ENCODE measurements at places on chromosomes 3 and 15. TPM values are rescaled to one million over a fixed set of nuclear protein-coding genes. Genes with fewer than 3 reads are reported as not detected.

DNA sequence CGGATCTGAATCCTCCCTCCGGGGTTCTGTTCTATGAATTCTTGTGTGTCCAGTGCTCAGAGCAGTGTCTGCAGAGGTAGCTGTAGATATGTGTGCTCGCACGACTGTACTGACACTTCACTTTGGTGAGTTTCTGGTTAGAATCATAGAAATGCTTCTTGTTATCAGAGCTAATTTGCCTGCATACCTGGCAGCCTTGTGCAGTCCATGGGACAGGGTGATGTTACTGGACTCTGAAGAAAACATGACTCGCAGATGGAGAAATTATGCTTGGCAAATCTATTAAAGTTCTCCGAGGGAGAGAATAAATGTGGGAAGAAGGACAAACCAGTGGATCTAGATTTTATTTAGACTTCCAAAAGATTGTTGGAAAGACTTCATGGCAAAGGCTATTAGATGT is 12.2 kb downstream of the CGNL1 start:
- no peak for DNase-seq

- no peak for DNase-seq
Measured at GRCh38 chr3:195727606-195728195, 6.9 kb downstream of the MUC20 start.

- no peak for DNase-seq
Measured at GRCh38 chr3:133271539-133271938, 128.3 kb upstream of the BFSP2 start.

DNA sequence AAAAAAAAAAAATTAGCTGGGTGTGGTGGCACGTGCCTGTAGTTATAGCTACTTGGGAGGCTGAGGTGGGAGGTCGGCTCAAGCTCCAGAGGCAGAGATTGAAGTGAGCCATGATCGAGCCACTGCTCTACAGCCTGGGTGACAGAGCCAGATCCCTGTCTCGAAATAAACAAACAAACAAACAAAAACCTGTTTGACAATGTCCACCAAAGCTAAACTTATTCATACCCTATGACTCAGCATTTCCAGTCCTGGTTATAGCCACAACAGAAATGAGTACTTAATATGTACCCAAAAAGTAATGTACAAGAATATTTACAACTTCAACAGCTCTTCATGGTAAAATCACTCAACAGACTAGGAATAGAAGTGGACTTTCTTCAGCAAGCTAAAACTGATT is 31.1 kb downstream of the SERP1 start:
- DNase-seq = no peak

GRCh38 chr3:144852999-144853398 is 881.4 kb downstream of the DIPK2A start:
- DNase-seq = no peak

DNA sequence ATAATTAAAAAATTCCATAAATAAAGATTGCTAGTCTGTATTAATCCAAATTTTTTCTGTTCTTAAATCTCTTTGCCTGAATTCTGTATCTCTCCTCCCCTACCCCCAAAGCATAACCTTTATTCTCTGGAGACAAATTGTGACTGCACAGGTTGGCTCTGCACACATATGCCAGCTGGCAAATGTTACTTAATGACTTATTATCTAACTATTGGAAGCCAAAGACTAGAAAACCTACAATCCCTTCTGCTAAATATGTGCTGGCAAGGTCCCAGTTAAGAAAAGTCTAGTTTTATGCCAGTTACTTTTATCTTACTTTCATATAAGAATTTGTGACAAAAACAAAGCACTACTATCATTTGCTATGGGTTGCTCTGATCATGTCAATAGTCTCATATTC is 569.3 kb downstream of the MECOM start:
- DNase-seq = no peak

DNA sequence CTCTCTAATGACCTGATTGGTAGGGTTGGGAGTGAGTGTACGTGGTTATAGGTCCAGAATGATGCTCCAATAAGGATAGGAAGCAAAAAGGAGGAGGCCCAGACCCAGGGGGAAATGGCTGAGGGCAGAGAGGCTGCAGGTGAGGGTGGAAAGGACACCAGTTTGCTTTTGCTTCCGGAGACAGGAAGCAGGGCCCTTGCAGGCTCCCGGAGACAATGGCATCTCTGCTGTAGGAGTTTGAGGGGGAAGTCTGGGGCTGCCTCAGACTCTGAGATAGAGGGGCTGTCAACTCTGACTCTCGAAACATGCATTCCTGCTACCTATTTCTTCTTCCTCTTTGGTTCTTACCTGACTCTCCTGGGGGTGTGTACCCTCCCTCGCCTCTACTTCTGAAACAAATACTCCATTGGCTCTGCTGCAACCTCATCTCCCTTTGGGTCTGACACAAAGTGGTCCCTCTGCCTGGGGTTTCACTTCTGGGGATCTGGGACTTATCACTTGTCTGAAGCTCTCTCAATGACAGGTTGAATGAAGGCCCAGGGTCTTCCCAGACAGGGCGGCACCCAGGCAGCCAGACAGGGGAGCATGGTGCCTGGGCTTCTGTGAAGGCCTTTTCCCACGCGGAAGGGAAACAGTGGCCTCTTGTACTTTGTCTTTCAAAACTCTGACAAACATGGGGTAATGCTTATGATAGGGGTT is 61.5 kb downstream of the CHRD start:
- no peak for DNase-seq

- DNase-seq = no peak
Measured at GRCh38 chr3:69390771-69391170, 4.9 kb upstream of the FRMD4B start.

DNA sequence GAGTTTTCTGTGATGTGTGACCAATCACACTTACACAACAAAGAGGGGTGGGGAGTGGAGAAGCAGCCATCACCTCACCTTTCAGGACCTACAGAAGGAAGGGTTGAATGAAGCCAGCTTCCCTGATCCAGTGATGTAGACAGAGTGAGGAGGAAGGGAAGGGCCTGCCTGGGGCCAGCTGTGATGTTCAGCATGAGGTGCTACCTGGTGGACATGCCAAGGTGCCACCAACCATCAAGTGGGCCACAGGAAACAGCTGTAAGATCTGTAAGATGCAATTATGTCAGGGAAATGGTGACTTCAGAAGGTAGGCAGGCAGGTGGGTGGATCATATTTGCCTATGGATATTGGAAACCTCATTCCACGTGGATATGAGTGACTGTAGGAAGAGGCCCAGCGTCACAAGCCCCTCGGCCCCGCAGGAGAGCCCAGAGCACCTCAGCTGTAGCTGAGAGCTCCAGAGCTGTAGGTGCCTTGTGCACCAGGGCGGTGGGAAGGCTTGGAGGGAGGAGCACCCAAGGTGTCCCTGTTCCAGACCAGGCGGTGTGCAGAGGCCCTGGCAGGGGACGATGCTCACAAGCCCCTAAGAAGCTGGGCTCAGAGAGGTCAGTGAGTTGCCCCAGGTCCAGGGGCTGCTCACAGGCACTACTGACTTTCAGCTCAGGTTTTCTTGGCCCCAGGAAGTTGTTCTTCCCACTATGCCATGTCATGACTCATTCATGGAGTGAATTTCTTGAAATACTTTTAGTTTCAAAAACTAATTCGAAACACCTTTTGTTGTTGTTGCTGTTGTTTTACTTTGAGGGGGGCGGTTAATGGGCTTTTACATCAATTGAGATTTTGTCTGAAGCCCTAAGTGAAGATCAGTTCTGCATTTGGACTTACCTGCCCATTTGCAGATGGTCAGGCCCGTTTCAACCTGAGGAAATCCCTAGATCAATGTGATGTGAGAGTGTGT is 94.2 kb upstream of the ALDH1A3 start:
- DNase-seq = no peak

GRCh38 chr3:88775026-88775690 is 332.3 kb upstream of the EPHA3 start:
- no peak for DNase-seq

- DNase-seq = no peak
Measured at GRCh38 chr15:66429546-66429945, 42.8 kb downstream of the MAP2K1 start.

- no peak for DNase-seq
Measured at GRCh38 chr3:158098834-158099424, 7.3 kb downstream of the SHOX2 start.

- no peak for DNase-seq
Measured at GRCh38 chr15:74042603-74043424, 39.5 kb downstream of the GOLGA6A start.

DNA sequence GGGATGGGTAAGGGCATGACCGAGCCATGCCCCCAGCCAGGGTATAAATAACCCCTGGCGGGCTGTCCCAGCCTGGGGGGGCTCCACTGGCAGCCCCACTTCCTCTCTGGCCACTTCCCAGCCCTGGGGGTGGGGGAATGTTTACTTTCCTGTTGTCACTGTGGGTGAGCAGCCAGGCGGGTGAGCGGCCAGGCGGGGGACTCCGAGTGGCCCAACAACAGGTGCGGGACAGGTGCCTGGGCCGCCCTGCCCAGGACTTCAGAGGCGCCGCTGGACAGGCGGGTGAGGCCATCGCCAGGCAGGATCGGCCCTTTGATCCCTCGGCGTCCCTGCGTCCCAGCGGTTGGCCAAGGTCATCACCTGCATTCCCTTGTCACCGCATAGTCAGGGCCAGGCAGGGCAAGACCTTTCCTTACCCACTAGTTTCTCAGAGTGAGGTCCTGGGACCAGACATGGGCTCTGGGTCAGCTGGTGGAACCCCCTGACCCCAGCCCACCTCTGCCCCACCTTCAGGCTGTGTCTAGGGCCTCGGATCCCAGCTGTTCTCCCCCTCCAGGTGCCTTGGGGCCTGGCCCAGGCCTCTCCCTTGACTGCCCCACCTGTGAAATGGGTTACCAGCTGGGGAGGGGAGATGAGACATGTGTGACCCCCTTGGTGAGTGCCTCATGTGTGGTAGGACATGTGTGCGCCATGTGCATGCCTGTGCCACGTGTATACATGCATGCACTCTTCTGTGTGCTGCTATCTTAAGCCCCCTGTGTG is 16.6 kb downstream of the SEMA3F start:
- DNase-seq = no peak

- no peak for DNase-seq
Measured at GRCh38 chr15:37072181-37072580, 28.2 kb downstream of the MEIS2 start.

GRCh38 chr3:128174675-128175590 is 21.7 kb downstream of the EEFSEC start:
- DNase-seq = no peak

DNA sequence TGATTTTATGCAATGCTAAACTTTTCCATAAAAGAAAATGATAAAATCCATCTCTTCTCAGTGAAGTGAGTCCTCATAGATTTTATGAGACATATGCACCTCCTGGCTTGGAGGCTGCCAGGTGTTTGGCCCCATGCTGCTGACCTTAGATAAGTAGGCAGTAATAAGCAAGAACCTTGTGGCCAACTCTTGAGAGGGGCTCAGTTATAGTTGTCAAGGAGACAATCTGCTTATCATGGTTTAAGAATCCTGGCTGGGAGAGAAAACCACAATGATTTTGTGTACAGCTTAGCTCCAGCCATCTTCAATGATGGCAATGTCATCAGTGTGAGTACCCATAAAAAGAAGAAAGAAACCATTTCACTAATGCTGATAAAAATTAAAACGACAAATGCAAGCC is 252.1 kb downstream of the CPNE4 start:
- DNase-seq = no peak

DNA sequence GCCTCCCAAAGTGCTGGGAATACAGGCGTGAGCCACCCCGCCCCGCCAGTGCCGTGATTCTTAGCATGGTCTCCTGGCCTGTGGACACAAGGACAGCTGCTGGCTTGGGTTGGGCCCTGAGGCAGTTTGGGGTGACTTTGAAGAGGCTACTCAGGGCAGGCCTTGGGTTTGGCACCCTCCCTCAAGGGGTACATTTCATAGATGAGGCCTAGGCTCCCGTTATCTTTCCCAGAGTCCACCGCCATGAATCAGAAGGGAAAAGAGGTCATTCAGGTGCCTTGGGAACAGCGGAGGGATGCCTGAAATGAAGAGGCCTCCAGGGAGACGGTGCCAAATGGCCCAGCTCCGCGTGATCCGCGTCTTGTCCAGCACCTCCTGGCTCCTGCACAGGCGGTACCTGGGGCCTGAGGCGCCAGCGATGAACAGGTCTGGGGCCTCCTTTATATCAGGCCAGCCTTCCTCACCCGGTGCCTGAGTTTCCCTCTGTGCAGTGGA is 9.3 kb downstream of the GNAI2 start:
- DNase-seq = peak; percentile 81

DNA sequence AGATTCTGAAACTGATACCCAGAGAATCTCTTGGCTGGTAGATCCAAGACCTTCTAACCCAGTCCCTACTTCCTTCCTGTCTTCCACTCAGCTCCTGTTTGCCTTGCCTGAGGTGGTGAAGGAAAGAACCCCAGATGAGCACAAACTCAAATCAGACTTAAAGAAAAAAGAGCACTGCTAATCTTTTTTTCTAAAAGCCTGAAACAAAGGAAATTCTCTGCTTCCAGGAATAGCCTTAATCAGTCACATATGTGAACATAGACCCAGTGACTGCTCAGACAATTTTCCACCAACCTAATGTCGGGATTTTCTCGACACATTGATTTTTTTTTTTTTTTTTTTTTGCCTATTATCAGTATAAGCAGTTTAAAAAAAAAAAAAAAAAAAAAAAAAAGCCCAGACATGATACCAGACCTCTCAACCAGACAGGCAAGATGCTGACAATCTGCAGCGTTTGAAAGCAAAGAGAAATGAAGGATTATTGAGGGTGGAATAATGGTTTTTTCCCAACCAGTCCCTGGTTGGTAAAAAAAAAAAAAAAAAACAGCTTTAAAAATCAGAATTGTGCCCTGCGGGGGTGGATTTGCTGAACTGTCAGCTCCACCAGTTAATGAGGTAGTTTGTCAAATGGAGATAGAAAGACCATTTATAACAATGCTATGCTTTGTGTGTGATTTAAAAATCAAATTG is 256.8 kb upstream of the RARB start:
- DNase-seq = no peak

DNA sequence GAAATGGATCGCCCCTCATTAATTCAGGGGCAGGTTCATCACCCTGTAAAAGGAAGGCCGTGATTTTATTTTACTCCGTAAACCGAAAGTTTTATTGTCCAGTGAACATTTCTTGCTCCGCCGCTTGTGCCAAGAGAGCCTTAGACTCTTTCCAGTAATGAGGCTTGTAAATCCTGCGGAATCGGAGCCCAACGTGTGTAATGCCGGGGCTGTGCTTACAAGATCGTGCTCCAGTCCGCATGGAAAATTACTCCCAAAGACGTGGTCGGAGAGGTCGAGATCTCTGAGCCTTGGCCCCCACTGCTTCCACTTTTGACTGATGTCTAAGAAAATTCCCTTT is 649 bp upstream of the PLOD2 start:
- no peak for DNase-seq

MCTP2 gene
- total RNA-seq = 188 TPM

SLC28A1 gene
- total RNA-seq = not detected

ABTB1 gene
- total RNA-seq = 172 TPM

MAPKAPK3 gene
- total RNA-seq = 40.7 TPM

EIF4G1 gene
- total RNA-seq = 215 TPM

TMEM62 gene
- total RNA-seq = 24.4 TPM

Data from spleen (tissue), 13 donors.